Stimulated activated CD8-positive, alpha-beta memory T cell treated with anti-CD3 and anti-CD28 coated beads, Interleukin-2, amount 100 ng/mL, for 48 hours (primary cell): ENCODE measurements at places on chromosomes 5 and 9.

GRCh38 chr9:87650611-87651295, 75.2 kb upstream of the CTSL start:
- no peak for DNase-seq

- no peak for DNase-seq
These were observed 3.3 kb downstream of the SHISAL2B start for GRCh38 chr5:64693636-64694035.

DNA sequence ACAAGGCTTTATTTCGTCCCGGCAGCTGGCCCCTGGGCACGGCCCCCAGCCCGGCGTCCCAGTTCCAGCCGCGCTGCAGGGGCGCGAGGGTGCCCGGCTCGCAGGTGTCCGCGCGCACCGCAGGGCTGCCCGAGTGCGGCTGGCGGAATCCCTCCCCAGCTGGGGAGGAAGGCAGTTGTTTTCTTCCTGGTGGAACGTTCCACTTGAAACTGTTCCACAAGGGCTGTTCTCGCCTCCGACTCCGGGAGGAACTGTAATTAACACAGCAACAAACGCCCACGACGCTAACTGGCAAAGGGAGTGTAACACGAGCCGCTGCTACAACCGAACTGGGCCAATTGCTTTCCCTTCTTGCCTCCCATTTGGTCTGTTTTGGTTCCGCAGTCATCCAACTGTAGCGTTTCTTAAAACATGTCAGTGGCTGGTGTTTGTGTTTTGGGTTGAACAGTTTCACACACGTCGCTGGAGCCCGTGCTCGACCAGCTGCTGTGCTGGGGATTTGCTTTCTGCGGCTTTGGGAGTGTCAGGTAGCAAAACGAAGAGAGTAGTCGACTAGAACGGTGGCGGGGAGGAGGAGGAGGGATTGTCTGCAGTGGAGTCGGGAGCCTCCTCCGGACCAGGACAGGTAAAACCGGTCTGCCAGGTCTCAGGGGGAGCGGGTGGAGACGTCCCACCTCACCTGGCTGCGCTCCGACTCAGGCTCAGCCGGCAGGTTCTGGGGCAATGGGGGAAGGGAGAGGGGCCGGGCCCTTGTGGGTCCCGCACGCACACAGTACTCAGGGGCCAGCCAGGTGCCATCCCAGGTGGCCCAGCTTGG, 131.6 kb upstream of the NIPBL start:
- no peak for DNase-seq

GRCh38 chr9:79883073-79883645, 311.4 kb downstream of the TLE4 start:
- peak; percentile 12 for DNase-seq
